ENCODE measurements at places on chromosomes 3 and 15. TPM values are rescaled to one million over a fixed set of nuclear protein-coding genes. Genes with fewer than 3 reads are reported as not detected.

GRCh38 chr3:30664459-30664858, 58.1 kb downstream of the TGFBR2 start:
- no peak for DNase-seq

- DNase-seq, result no peak
Observed at GRCh38 chr15:84822653-84823281, 5.6 kb downstream of the ALPK3 start.

GRCh38 chr15:90376789-90377188, 11.3 kb upstream of the IQGAP1 start:
- no peak for DNase-seq

GRCh38 chr3:78634316-78634715, 1133.5 kb downstream of the ROBO1 start:
- DNase-seq, result no peak

- no peak for DNase-seq
Observed at GRCh38 chr3:29284497-29284896, 3.6 kb downstream of the RBMS3 start.

- DNase-seq, result no peak
Observed at GRCh38 chr3:134795746-134796280, 753 bp downstream of the EPHB1 start.

- DNase-seq, result no peak
Observed at GRCh38 chr3:1326546-1326945, 233.7 kb downstream of the CNTN6 start.

- no peak for DNase-seq
Observed at GRCh38 chr15:90698629-90699028, 18.5 kb upstream of the BLM start.

- no peak for DNase-seq
Observed at GRCh38 chr3:123412811-123413604, 35.9 kb downstream of the ADCY5 start.

DNA sequence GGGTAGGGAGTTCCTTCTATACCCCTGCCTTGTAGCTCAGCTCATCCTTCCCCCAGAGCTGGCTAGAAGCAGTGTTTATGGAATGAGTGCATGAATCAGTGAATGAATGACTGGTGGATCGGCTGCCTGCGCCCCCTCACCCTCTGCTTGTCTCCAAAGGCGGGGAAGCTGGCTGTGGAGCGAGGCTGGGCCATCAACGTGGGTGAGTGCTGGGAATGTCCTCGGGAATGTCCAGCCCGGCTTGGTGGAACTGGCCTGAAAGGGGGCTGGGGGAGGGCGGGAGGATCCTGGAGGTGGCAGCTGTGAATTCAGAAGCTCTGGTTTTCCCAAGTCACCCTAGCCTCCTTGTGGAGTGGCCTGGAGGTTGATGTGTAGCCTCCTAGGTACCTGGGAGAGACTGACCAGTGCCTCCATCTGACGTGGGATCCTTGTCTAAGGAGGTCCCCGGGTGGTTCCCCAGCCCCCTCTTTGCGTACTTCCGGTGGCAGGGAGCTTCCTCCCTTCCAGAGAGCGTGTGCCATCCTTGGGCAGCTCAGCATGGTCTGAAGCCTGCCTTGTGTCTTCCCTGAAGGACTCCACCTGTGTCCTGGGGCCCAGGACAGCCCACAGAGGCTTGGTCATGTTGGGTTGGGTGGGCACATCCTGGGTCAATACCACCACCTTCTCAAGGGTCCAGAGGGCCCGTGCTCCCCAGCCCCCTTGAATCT, 18.4 kb downstream of the HDAC11 start:
- DNase-seq, result no peak

DNA sequence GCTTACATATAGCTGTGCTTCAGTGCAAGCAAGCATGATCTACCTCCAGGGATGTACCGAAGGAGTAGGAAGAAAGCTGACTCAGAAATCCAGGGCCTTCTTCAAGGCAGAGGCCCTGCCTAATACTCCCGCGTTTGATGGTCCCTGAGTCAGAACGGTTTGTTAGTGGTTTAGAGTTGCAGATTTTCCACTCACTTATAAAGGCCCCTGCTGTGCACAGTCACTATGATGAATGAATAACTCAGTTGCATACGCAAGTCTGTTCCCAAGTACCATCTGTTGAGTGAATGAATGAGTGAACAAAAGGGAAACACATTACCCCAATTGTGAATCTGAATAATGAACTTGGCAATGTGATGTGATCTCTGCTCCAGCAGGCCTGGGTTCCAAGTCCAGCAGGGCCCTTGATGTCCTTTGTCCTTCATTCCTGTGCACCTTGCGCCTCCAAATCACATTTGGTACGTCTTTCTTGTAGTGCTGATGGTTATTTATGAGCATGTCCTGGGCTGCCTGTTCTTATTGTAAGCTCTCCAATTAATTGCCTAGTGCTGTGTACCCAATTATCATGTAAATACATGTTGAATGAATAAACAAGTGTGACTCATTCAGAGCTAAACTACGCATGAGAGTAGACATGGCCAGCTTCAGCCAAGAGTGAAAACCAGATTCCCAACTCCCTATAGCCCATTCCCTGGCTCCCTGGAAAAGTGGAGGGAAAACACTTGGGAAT, 85.3 kb upstream of the LIMD1 start:
- no peak for DNase-seq

DNA sequence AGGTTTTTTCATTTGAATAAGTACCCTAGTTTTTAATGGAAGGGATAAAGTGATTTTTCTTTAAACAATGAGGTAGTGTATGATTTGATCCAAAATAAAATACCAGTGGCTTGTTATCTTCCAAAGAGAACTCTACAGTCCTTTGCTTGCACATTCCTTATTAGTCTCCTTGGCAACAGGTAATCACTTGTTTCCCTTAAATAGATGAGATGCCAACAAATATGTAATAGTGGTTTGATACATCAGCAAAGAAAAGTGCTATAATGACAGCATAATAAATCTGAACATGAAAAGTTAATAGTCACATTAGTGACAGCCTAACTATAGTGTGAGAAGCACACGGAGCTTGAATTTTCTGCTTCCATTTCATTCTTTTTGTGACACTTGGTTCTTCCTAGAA, 360.2 kb downstream of the ZNF385D start:
- no peak for DNase-seq

- DNase-seq, result no peak
Observed at GRCh38 chr3:150035910-150036612, 65.4 kb upstream of the PFN2 start.

DNA sequence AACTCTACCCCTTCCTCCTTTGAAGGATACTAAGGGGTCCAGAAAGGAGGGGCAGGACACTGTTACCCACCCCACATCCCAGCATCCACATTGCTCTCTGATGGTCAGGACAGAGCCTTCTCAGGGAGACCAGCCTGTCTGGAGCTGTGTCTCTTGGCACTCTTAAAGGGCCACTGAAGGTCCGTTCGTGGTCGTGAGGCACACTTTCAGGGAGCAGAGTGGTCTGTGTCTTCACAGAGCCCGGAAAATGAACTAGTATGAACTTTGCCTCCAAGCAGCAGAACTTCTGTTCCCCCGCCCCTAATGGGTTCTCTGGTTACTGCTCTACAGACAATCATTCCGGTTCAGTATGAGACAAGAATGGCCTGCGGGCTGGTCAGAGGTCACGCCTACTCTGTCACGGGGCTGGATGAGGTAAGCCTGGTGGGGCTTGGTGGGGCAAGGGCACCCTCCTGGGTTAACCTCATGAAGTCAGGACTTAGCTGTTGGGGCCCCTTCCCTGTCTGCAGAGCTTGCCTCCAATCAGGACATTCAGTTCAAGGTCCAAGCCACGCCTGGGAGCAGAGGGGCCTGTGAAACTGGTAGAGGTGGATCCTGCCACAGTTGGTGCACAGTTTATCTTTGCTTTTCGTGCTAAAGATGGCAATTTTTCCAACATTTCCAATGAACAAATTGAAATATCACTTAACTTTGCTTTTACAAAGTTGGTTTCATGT, 33.2 kb downstream of the CAPN3 start:
- no peak for DNase-seq

DNA sequence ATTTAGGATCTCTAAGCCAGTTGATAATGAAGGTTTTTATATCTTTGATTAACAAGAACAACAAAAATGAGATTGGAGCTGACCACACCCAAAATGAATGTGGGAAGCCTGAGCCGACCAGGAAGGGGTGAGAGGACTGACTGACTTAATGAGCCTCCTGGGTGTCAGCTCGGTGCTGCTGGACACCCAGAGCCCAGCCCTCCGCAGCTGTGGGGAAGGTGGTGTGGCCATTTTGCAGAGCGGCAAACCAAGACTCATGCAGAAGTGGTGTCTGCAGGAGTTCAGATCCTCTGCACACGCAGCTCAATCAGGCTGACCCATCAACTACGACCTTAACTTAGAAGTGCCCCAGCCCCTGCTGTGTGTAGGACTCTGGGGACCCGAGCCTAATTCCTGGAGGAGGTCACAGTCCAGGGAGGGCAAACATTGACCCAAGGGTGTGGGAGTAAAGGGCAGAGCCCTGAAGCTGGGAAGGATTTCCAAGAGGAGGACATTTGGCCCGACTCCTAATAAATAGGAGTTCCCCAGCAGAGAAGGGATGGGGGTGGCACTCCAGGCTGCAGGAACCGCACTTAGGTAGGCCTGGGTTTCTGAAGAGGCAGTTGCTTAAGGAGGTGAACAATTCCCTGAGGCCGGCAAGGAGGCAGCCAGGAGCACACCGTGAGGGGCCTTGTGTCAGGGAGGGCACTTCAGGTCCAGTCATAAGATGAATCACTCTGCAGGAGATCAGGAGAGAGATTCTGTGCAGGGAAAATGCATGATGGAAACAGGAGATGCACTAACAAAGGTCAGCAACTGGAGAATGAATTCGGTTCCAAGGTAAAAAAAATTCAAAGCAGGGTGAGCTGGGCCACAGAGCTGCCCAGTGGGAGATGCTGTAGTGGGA, 197.1 kb upstream of the TPM1 start:
- no peak for DNase-seq

- no peak for DNase-seq
Observed at GRCh38 chr15:39641191-39641889, 60.5 kb downstream of the THBS1 start.

DNA sequence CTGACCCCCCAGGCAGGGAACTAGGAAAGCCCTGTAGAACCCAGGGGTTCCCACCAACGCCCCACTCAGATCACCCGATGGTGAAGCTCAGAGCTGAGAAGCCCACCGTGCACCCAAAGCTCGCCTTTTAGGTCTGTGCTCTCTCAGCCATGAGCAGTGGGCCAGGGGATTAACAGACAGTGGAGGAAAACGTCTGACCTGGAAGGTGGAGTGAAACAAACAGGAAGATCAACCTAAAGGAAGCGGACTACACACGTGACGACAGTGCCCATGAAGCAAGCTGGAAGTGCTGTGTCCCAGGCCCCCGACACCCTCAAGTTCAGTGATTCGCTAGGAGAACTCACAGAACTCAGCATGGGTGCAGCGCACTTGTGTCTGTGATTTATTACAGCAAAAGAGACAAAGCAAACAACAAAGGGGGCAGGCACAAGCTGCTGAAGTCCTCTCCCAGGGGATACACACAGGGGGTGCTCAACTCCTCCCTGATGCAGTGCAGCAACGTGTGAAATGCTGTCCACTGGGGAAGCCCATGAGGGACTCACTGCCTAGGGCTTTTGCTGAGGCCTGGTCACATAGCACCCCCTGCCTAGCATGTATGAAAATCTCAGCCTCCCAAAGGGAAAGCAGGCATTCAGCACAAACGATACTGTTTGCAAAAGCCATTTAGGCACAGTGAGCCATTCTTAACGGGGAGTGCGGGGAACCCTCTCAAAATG, 43.5 kb downstream of the CFAP92 start:
- DNase-seq, result no peak

DNA sequence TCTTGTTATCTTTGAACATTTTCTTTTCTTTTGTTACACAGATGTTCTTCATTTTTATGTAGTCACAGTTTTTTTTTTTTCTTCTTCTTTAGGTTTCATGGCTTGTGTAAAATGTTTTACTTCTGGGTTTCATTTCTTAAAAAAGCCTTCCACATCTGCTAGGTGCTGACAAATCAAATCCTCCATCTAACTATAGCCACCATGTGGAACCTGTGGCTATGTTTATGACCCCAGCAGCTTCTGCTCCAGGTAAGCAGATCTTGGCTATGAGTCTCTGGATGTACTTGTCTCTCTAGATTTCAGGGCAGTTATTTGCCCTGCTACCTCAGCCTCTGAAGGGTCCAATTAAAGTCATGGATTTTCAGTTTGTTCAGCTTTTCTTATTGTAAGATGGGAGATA, 44.5 kb downstream of the OXSM start:
- DNase-seq, result no peak

GRCh38 chr3:194739498-194740284, 54.0 kb downstream of the FAM43A start:
- DNase-seq, result no peak

Gene MYZAP
- 5.9 TPM for polyA plus RNA-seq

Gene CYP8B1
- 1.4 TPM for polyA plus RNA-seq

Gene CHRD
- 10.5 TPM for polyA plus RNA-seq

Gene CCR9
- 0.08 TPM for polyA plus RNA-seq

Gene NR2E3
- polyA plus RNA-seq, result 0.45 TPM

Gene MAP6D1
- polyA plus RNA-seq, result 1.3 TPM

Gene GASK1A
- polyA plus RNA-seq, result 2.7 TPM

Gene RHCG
- 4.3 TPM for polyA plus RNA-seq

Gene NMNAT3
- polyA plus RNA-seq, result 9.0 TPM

Data from renal cortex interstitium (tissue), 15 donors.